Activated CD4-positive, alpha-beta T cell treated with anti-CD3 and anti-CD28 coated beads, Interleukin-2, amount 50 U/mL, for 16 hours (primary cell): ENCODE measurements at places on chromosomes 5 and 9.

DNA sequence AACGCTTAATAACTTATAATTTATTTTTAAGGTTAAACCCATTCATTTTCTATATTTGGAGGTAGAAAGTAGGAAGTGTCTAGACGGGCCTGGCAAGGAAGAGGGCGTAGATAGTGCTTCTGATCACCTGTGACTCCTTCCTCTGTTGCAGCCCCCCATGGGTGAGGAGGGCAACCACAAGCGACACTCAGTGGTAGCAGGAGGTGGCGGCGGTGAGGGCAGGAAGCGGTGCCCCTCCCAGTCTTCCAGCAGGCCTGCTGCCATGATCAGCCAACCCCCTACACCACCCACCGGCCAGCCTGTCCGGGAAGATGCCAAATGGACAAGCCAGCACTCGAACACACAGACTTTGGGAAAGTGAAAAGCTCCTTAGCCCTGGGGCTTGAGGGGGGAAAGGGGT lies 36.7 kb downstream of the FAXDC2 start:
- DNase-seq, result no peak

DNA sequence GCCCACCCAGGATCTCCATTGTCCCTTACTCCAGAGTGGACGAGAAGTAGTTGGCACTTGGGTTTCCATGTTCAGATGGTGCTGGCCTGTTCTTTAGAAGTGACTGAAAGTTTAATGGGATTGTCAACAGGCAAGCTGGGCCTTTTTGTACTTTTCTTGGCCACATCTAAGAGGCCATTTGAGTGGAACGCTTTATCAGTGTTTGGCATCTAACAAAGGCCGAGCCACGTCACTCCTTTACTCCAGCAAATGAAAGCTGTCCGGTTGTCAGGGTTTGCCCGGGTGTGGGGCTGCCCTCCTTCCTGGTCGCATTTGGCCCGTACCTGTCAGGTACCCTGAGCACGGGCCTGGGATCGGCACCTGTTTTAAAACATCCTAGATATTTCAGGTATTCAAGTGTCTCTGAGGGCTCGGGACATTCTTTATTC lies 71.5 kb downstream of the RCL1 start:
- no peak for DNase-seq

DNA sequence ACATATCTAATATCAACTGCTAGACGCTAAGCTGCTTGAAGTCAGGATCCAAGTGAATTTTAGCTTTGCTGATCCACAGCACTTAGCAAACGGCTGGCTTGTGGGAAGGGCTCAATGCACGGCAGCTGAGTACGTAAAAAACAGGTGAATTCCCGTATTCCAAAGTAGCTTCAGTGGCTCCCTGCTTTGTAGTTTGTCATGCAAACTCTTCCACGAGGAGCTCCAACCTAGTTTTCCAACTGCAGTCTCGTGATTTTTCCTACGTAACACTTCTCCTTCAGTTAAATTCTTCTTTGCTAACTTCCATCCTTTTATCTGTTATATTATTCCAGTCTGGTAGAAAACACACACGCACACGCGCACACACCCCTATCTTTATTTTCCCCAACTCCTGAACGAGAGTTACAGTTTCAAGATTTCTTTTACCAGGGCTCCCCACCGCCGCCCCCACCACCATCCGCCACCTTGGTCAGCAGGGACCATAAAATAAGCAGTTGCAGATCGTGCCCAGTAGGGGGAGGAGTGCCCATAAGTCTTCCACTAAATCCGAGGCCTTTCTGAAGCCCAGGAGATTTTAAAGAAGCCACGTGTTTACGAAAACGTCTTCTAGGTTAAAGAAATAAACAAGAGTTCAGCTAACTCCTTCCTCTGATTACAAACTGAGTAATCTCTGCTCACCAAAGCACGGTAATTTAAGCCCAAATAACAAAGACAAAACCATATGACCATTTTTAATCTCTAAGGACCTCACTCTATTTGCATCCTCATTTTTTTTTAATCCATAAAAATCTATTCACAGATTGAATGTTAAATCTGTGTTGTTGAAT lies 34.8 kb upstream of the TRIO start:
- peak; percentile 57 for DNase-seq

DNA sequence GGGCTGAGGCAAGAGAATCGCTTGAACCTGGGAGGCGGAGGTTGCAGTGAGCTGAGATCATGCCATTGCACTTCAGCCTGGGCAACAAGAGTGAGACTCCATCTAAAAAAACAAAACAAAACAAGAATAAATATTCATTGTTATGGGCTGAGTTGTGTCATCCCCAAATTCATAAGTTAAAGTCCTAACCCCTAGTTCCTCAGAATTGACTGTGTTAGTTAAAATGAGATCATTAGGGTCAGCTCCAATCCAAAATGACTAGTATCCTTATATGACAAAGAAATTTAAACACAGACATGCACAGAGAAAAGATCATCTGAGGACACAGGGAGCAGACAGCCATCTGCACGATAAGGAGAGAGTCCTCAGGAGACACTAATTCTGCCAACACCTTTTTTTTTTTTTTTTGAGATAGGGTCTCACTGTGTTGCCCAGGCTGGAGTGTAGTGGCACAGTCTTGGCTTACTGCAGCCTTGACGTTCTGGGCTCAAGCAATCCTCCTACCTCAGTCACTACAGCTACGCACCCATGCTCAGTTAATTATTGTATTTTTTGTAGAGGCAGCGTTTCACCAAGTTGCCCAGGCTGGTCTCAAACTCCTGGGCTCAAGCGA lies 32.1 kb upstream of the GCNT1 start:
- no peak for DNase-seq

DNA sequence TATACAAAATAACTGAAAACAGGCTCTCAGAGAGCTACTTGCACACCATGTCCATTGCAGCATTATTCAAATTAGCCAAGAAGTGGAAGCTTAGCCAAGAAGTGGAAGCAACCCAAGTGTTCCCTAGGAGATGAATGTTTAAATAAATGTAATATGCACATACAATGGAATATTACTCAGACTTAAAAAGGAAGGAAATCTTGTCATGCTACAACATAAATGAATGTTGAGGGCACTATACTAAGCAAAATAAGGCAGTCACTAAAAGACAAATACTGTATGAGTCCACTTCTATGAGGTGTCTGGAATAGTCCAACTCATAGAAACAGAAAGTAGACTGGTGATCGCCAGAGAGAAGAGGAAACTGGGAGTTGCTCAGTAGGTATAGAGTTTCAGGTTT lies 438.1 kb downstream of the MAT2B start:
- DNase-seq, result no peak

DNA sequence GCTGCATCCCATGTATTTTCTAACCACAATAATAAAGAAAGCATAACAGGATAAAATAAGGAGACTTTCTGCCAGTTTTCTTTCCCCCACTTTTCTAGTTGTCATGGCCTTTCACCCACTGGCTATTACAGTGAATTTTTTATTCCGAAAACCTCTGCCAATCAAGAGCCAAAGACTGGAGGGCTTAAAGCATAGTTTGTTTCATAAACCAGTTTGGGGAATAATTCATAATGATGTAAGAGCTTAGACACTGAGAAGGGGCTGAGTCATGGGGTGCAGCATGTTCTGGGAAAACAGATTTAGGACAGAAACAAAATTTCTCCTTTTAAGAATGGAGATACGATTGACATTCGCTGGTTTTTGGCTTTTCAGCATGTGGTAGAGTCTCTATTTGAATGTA lies 4.4 kb upstream of the GLIPR2 start:
- DNase-seq, result no peak

- no peak for DNase-seq
These were observed 55.3 kb upstream of the SLCO6A1 start for GRCh38 chr5:102554082-102554481.

- DNase-seq, result peak; percentile 82
These were observed 5.8 kb upstream of the TRIM41 start for GRCh38 chr5:181217111-181217802.

GRCh38 chr5:88683506-88684135 lies 199.4 kb downstream of the MEF2C start:
- peak; percentile 20 for DNase-seq

DNA sequence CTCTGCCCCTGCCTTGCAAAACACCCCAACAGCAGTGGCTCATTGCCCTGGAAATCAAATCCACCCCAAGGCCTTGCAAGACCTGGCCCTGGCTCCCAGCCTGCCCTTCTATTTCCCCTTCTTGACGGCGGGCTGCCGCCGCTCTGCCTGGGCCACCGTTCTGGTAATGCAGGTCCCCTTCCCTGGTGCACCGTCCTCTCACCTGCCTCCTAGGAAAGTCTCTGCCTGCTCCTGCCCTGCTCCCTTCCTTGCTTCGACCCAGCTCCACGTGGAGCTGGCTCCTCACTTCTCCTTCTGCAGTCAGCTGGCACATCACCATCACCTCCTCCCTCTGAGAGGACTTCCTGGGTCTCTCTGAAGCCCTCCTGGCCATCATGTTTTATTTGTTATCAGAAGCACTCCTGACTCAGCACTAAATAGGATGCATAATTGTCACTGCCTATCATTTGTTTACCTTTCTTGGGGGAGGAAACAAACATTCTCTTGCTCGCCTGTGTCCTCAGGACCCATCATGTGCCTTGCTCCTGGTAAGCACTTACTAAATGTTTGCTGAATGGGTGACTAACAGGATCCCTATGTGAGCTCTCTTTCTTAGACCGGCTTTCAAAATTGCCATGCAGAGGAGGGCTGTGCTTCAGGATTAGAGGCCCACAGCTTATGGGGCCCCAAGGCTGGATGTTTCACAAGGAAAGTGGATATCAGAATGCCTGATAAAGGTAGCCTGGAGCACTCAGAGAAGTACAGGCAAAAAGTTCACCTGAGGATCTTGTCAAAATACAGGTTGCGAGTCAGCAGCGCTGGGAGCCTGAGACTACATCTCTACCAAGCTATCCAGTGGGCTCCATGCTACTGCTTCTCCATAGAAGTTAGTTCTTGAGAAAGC lies 19.6 kb upstream of the C5orf47 start:
- DNase-seq, result no peak

DNA sequence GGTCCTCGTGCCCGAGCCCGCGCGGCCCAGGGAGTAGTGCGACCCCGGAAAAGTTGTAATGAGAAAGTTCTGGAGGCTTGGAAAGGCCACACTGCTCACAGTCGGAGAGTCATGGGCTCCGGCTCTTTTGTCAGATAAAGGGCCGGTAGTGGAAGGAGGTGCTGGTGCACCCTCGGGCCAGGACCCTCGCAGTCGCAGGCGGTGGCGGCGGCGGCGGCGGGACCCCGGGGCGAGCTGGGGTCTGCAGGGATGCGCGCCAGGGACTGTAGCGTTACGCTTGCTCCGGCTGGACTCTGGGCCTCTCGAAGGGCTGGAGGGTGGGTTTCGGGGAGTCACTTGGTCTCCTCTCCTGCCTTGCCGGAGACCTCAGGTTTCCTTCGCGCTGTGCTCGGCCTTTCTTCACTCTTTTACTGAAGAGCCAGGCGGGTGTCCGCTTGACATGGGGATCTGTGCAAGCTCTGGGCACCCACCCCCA lies 1.5 kb downstream of the RORB start:
- DNase-seq, result no peak

DNA sequence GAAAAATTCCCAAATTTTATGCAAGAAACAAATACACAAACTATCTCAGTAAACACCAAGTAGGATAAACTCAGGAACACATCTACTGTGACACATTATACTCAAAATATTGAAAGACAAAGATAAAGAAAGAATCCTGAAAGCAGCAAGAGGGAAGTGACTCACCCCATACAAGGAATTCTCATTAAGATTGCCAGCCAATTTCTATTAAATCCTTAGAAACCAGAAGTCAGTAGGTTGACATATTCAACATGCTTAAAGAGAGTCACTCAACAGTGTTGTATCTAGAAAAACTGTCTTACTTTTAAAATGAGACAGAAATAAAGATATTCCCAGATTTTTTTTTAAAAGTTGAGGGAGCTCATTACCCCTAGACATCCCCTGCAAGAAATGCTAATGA lies 15.5 kb downstream of the SPATA31E1 start:
- DNase-seq, result no peak

GRCh38 chr9:69675563-69675962 lies 3.4 kb upstream of the APBA1 start:
- no peak for DNase-seq

GRCh38 chr9:138104251-138105122 lies 226.9 kb downstream of the CACNA1B start:
- no peak for DNase-seq

DNA sequence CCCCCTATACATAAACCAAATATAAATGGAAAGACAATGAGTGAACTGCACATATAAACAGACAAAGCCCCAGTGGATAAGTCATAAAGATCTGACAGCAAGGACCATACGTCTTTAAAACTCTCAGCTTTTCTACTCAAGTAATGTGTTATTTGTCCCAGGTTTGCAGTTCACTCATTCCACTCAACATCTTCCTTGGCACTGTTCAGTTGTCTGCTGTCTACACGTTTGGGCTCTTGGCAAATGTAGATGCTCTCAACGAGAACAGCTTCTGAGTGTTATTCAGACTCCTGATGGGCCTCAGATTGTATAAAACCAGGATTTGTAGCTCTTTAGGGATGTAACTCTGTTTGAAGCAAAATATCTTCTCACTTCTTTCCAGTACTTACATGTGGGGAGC lies 198.2 kb upstream of the SEMA6A start:
- DNase-seq, result no peak

- no peak for DNase-seq
These were observed 794.2 kb upstream of the CDH10 start for GRCh38 chr5:25439025-25439424.

DNA sequence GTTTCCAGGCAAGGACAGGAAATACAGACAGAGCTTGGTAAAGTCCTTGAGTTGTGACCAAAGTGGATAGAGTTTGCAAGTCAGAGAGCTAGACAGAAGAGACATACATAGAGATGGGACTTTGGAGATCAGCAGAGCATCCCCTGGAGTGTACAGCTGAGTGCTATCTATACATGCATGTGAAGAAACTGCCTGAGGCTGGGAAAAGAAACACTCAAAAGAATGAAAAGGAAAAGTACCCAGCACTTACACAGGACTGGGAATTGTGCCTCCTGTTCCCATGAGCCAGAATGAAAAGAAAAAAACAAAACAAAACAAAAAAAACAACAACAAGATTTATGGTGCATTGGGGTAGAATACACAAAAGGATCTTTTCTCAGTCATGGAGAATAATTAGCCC lies 606.4 kb downstream of the ZNF608 start:
- no peak for DNase-seq

DNA sequence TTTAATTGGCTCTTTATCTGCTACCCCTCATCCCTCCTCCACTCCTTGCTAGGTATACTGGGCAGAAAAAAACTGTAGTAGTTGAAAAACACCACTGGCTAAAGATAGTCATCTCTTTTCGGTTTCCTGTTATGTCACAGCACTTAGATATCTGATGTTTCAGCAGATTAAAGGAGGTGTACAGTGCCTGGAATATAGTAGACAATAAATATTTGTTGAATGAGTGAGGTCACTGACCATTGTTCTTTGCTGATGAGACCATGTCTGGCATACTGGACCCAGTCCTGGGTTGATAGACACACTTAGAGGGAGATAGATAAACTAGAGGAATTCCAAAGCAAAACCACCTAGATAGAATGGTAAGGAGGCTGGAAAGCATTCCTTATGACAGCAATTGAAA lies 3.2 kb downstream of the GRPEL2 start:
- DNase-seq, result peak; percentile 71
